ENCODE measurements at places on chromosomes 2 and 18. TPM values are rescaled to one million over a fixed set of nuclear protein-coding genes. Genes with fewer than 3 reads are reported as not detected.
A peak's percentile ranks its signal among the peaks of the same experiment; 100 is the strongest.

DNA sequence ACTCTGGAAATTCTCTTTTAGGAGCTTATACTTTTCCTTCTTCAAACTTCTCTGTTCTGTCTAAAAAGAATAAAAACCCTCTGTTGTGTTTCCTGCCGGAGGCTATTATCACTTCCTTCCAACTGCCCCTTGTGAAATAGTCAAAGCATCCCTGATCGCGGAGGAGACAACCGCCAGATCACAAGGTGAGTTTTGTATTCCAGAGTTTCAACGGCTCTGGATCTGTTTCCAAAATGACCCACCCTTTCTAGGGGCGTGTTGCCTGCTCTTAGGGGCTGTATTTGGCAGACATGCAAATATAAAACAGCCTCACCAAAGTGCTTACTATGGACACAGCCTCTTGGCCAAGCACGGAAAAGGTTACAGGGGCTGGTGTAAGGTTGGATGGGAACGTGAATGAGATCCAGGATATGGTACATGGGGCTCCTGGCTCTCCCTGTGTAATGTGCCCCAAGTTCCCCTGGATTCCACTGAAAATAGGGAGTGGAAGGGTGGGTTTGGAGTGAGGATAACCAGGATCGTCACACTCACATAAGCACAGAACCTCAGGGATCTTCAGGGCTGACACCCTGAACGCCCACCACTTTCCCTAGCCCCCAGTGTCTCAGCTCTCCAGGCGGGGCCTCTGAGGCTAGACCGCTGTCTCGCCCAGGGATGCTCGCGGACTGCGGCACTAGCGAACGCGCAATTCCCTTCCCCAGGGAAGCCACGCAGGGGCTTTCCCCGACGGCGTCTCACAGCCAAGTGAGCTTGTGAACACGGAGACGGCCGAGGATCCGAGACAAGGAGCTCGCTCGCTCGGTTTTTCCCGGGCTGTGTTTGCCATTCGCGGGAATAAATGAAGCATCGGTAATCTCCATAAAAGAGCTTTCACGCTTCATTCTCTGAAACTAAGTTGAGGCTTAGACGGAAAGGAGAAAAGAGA is 14.4 kb downstream of the EN1 start:
- no peak for DNase-seq

- DNase-seq: no peak
Observed at GRCh38 chr2:191318037-191318728, 73.0 kb downstream of the MYO1B start.

- DNase-seq: no peak
Observed at GRCh38 chr2:2638547-2639220, 307.6 kb upstream of the MYT1L start.

DNA sequence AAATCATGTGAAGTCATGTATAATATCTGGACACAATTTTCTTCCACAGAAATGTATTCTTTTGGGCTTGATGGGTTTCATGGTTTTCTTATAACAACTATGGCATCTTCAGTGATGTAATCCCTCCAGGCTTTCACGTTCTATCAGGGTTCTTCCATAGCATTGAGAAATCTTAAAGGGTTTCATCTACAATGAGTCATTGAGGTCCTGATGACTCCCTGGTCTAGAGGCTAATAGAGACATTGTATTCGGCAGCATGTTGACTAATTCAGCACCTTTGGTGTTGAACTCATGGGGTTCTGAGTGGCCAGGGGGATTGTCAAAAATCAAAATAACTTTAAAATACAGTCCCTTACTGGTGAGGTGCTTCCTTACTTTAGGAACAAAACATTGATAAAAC is 614.0 kb upstream of the CRIM1 start:
- DNase-seq: no peak

DNA sequence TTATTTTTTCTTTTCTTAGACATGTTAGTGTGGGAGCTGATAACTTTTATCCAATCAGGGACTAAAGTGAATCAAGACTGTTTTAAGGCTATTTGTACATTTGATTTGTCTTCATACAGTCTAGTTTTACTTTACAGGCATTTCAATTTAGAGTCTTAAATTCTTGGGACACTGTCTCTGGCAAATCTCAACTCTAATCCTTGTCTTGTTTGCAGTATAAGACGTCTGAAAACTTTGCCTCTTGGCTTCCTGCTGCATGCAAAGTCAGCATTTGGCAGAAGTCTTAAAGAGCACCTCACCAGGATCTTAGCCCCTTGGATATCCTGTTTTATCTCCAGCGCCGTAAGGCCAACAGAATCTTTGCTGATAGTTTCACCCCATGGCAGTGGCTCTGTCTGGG is 30.3 kb downstream of the SPOPL start:
- DNase-seq: no peak

GRCh38 chr2:43018179-43019024 is 208.0 kb downstream of the ZFP36L2 start:
- DNase-seq: peak; percentile 39

DNA sequence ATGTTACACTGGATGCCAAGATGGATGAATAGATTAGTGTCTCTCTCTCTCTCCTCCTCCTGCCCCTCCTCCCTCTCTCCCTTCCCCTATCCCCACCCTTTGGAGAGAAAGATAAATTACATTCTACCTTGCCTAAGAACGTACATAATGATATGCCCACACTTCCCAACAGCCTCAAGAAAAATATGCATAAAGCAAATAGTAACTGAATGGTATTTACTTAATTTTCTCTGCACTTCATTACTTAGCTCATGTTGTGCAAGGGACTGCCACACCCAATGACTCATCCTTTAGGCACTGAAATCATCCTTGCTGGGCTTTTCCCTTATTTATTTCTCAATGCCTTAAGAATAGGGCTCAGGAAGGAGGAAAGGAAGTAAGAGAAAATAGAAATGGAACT is 137.3 kb upstream of the PID1 start:
- DNase-seq: no peak

DNA sequence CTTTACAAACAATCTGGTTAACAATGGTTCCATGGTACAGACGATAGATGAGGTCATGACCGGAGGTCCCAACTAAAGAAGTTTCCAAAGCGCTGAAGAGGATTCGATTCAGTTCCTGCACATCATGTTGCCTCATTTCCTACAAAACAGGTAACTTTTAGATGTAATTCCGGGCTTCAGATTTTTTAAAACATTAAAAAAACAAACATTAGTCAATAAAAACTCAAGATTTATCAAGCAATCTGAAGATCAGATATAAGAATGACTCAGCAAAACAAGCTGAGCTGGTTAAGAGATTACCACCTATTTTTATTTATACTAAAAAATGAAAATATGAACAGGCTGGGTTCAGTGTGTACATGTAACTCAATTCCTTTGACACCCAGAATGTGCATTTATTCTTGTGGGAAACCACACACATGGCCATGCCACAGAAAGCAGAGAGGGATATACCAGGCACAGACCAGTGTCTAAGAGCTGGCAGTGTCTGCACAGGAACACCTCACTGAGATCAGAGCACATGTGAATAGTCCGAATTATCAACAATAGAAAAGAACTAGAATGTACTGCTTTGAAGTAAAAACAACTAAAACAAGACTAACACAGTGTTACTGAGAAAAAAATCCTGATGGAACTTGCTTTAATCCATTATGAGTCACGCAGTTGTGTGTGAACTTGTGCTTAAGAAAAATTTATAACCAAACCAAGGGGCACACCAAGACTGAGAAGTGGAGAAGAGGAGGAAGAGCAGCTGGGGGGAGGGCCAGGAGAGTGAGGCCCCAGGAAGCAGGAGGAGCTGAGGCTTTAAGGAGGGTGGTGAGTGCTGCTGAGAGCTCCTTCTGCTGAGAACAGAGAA is 9.5 kb downstream of the USP40 start:
- no peak for DNase-seq

DNA sequence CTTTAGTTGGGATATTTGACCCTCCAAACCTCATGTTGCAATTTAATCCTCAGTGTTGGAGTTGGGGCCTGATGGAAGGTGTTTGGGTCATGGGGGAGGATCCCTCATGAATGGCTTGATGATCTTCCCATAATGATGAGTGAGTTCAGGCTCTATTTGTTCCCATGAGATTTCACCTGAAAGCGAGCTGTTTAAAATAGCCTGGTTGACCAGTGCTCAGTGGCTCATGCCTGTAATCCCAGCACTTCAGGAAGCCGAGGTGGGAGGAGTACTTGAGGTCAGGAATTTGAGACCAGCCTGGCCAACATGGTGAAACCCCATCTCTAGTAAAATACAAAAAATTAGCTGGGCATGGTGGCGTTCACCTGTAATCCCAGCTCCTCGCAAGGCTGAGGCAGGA is 14.9 kb upstream of the PSME4 start:
- no peak for DNase-seq

DNA sequence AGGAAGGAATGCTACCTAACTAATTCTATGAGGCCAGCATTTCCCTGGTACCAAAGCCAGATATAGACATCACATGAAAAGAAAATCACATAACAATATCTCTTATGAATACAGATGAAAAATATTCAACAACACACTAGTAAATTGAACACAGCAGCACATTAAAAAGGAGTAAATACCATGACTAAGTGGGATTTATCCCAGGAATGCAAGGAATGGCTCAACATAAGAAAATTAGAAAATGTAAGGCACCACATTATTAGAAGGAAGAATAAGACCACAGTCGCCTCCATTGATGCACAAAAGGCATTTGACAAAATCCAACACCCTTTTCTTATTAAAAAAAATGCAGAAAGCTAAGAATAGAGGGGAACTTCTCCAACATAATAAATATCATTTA is 133.9 kb downstream of the TTC32 start:
- DNase-seq: no peak

DNA sequence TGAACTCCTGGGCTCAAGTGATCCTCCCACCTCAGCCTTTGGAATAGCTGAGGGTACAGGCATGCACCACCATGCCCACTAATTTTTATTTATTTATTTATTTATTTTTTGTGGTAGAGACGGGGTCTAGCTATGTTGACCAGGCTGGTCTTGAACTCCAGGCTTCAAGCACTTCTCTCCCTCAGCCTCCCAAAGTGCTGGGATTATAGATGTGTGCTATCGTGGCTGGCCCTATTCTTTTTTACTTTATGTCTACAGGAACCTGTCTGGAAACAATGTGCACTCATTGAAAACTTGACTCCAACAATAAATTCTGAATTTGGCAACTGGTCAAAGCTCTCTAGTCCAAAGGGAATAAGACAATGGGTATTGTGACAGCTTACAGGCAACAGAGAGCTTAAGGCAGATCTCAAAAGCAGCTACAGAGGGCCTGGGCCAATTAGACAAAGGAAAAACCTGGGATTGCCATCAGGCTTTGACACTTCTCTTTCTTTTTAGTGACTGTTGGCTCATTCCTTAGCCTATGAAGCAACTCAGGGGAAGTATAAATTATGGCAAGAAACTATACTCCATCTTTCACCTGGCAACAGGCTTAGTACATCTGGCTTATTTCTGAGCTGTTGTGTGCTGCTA is 55.1 kb upstream of the RAPGEF4 start:
- no peak for DNase-seq

DNA sequence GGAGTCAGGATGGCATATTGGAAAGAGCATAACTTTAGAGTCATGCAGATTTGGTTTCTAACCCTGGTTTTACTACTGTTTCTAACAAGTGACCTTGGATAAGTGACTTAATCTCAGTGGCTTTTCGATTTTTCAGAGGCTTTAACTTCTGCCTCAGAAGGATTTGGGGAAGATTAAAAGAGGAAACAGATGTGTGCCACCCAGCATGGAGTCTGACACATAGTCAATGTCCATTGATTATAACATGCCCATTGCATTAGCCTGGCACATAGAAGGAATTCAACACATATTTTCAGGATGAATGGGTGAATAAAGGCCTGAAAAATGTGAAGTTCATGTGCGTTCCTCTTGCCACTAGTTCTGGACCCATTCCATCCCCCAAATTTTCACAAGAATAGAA is 438.2 kb downstream of the EPHA4 start:
- no peak for DNase-seq

DNA sequence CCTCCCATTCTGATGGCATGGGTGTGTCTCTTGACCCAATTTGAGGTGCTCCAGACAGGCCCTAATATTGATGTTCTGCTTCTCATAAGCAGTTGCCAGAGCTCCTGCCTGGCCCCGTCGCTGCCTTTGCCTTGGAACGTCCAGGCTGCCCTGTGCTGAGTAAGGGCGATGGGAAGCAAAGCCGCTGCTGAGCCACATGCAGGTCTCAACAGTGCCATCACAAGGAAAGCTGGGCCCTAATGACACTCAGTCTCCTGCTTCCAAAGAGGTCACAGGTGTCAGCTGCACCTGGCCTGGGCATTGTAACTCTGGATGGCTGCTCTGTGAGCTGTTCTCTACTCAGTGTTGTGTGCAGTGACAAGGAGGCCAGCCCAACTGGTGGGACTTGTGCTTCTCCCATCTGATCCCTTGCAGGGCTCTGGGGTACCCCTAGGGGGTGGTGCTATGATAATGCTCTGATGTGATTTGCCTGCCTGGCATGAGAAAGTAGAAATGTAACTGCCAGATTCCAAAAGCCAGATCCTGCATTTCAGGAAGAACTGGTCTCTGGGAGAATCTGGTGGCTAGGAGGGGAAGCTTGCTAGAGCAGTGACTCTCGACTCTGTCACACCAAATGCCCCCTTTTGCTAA is 8.7 kb downstream of the TTC39C start:
- no peak for DNase-seq

DNA sequence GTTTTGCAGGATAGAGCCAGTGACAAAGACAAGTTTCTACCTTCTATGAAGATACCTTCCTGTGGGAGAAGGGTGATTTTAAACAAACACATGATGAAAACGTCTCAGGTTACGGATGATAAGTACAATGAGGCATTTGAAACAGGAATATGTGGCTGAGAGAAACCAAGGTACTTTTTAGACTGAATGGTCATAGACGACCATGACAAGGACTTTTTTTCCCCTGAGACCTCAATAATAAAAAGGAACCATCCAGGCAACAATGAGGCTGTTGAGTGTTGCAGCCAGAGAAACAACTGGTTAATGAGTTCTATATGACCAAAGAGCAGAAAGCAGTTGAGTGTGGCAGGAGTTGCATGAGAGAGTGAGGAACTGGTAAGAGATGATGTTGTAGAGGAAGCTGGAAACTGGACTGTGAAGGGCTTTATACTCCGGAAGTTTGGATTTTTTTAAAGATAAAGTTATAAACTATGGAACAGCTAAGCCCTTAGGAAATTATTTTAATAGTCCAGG is 306.1 kb upstream of the CYRIA start:
- DNase-seq: no peak

GRCh38 chr2:72747344-72747743 is 78.5 kb downstream of the EXOC6B start:
- no peak for DNase-seq

IL36RN gene
- not detected for total RNA-seq

SP5 gene
- total RNA-seq: 0.40 TPM

D2HGDH gene
- total RNA-seq: 36.4 TPM

PRSS56 gene
- total RNA-seq: not detected

GALNT3 gene
- total RNA-seq: 43.7 TPM

GALNT1 gene
- total RNA-seq: 76.4 TPM

CXCR4 gene
- total RNA-seq: 4.9 TPM
